MM.1S (cell line): ENCODE measurements at places on chromosomes 12 and 14.
A peak's percentile ranks its signal among the peaks of the same experiment; 100 is the strongest.

GRCh38 chr12:18586581-18586980 is 151.2 kb downstream of the PLCZ1 start:
- no peaks in the 10 kb centered on the region for H3K4me1 ChIP-seq
- no peak for DNase-seq
- no peaks in the 10 kb centered on the region for H3K27me3 ChIP-seq
- H3K4me3 ChIP-seq: no peak overlapping the region

DNA sequence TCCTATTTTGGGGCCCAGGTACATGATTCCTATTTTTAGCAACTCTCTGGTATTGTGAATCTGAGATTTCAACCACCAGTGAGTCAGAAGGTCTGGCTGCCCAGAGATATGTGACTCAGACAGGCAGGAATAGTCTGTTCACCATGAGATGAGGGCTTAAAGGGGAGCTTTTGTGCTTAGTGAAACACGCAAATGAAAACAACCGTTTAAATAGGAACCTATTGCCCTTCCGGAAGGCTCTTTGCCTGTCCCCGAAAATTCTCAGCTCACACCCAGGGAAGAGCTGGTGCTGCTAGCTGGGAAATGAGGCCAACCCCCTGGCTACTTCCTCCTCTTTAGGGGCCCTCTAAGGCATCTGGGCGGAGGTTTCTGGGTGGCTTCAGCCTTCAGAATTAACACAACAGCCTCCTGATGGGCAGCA is 283.6 kb downstream of the CACNA1C start:
- peak; percentile 92 for DNase-seq
- no peaks in the 10 kb centered on the region for H3K36me3 ChIP-seq
- H3K27me3 ChIP-seq: no peaks in the 10 kb centered on the region

- DNase-seq: no peak
- no peaks in the 10 kb centered on the region for H3K36me3 ChIP-seq
- H3K4me3 ChIP-seq: no peak overlapping the region
- H3K27me3 ChIP-seq: no peaks in the 10 kb centered on the region
Observed at GRCh38 chr14:68461086-68461485, 331.8 kb downstream of the ZFP36L1 start.

GRCh38 chr12:66688846-66689439 is 10.1 kb upstream of the GRIP1 start:
- H3K4me1 ChIP-seq: peaks cover 12% of the 10 kb centered on the region
- no peaks in the 10 kb centered on the region for H3K27me3 ChIP-seq
- H3K27ac ChIP-seq: no peak overlapping the region
- no peaks in the 10 kb centered on the region for H3K36me3 ChIP-seq
- no peak overlapping the region for H3K4me3 ChIP-seq

GRCh38 chr12:88362439-88362838 is 217.8 kb downstream of the KITLG start:
- H3K4me1 ChIP-seq: no peaks in the 10 kb centered on the region
- H3K36me3 ChIP-seq: no peaks in the 10 kb centered on the region
- no peak overlapping the region for H3K4me3 ChIP-seq
- no peak for DNase-seq
- H3K27ac ChIP-seq: no peak overlapping the region

GRCh38 chr12:116337312-116337711 is 59.8 kb upstream of the MED13L start:
- H3K27me3 ChIP-seq: no peaks in the 10 kb centered on the region

DNA sequence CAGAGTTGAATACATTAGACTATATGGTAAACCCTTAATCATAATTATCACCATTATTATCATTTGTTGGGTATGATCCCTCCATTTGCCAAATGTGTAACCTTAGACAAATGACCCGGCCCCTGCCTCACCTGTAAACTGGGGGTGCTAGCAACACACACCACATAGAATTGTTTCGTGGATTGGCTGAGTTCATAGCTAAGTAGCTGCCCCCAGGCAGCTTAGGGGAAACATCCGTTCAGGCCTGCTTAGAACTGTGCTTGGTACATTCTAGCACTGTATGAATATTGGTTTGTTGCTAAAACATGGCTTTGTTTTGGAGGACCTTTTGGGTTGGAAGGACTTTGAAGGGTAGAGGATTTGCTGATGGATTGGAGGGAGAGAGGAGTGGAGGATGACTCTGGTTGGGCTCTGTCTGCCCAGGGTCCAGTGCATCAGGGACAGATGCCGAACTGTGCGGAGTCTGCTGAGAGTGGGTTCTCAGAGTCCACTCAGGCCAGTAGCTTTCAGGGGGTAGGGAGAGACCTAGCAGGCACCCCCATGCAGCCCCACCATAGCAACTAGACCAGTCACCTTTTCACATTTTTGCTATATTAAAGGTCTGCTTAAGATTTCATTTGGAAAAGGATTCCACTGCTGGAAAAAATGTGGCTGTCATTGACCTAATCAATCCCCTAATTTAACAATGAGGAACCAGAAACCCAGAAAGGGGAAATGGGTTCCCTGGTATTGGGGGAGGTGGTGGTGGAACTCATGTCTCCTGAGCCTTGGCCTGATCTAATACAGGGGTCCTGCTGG is 2.2 kb downstream of the RIN3 start:
- no peaks in the 10 kb centered on the region for H3K36me3 ChIP-seq
- H3K4me3 ChIP-seq: no peak overlapping the region
- H3K27ac ChIP-seq: no peak overlapping the region
- peaks cover 11% of the 10 kb centered on the region for H3K27me3 ChIP-seq
- no peak for DNase-seq
- H3K4me1 ChIP-seq: no peaks in the 10 kb centered on the region

GRCh38 chr12:79057540-79057939 is 193.0 kb downstream of the SYT1 start:
- no peaks in the 10 kb centered on the region for H3K36me3 ChIP-seq
- H3K27ac ChIP-seq: peak overlapping the region; percentile 42; the same call in 1 of the 2 replicates
- DNase-seq: peak; percentile 17

GRCh38 chr14:83826838-83827237 is 1703.1 kb upstream of the FLRT2 start:
- H3K27ac ChIP-seq: no peak overlapping the region
- H3K4me1 ChIP-seq: no peaks in the 10 kb centered on the region
- no peaks in the 10 kb centered on the region for H3K27me3 ChIP-seq
- no peaks in the 10 kb centered on the region for H3K36me3 ChIP-seq

DNA sequence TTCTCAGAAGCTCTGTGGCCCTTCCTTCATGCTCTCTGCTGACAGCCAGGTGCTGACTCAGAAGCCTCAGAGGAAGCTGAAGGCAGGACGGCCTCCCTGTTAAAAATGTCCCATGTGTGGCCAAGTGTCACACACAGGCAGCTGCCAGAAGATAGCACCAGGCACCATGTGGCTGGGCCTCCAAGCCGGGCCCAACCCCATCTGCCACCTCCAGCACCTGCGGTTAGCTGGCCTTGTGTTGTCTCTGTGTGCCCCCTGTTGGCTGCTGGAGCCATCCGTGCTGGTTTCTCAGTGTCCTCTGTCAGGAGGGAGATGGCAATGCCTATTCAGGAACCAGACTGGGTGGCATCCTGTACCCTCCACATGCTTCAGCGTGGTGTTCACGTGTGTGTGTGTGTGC is 63.2 kb downstream of the TSPAN11 start:
- DNase-seq: peak; percentile 94
- H3K27ac ChIP-seq: peak overlapping the region; percentile 55; the same call in 1 of the 2 replicates
- H3K36me3 ChIP-seq: no peaks in the 10 kb centered on the region

- H3K4me1 ChIP-seq: no peaks in the 10 kb centered on the region
- DNase-seq: no peak
- no peak overlapping the region for H3K27ac ChIP-seq
- no peak overlapping the region for H3K4me3 ChIP-seq
Observed at GRCh38 chr12:95648990-95649791, 97.9 kb upstream of the USP44 start.

- no peaks in the 10 kb centered on the region for H3K4me1 ChIP-seq
- no peak for DNase-seq
- H3K27ac ChIP-seq: no peak within 1 kb of the TSS
- no peak within 1 kb of the TSS for H3K4me3 ChIP-seq
- no peaks in the 10 kb centered on the region for H3K27me3 ChIP-seq
Observed at GRCh38 chr14:103941973-103942736, at the start of gene RD3L. Gene RD3L, minus strand, starts transcription at chr14:103942529. Its CDS starts 834 bp downstream, at chr14:103941695.

DNA sequence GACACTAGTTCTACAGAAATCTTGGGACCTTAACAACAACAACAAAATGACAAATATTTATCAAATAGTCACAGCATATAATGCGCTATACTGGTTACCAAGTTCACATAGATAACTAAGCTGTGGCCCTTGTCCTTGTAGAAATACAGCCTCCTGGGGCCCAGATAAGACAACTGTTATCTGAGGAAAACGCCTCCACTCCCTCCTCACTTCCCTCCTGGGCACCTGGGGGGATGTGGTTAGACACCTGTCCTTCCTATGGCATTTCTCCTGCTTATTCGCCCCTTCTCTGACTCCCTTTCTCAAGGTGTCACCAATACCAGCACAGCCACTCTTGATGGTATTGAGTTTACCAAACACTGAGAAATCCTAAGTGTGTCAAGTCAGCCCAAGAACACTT is 419.4 kb downstream of the RAD51B start:
- no peaks in the 10 kb centered on the region for H3K36me3 ChIP-seq
- H3K27me3 ChIP-seq: no peaks in the 10 kb centered on the region
- no peak overlapping the region for H3K27ac ChIP-seq
- H3K4me3 ChIP-seq: no peak overlapping the region

GRCh38 chr12:26791301-26791791 is 41.6 kb downstream of the ITPR2 start:
- peak overlapping the region; percentile 18; the same call in 1 of the 2 replicates for H3K27ac ChIP-seq
- no peaks in the 10 kb centered on the region for H3K36me3 ChIP-seq
- peaks cover 11% of the 10 kb centered on the region for H3K4me1 ChIP-seq
- H3K4me3 ChIP-seq: no peak overlapping the region
- no peaks in the 10 kb centered on the region for H3K27me3 ChIP-seq

GRCh38 chr12:65565601-65566560 is 258.4 kb upstream of the HMGA2 start:
- H3K4me3 ChIP-seq: no peak overlapping the region
- H3K4me1 ChIP-seq: no peaks in the 10 kb centered on the region
- H3K36me3 ChIP-seq: no peaks in the 10 kb centered on the region
- no peak overlapping the region for H3K27ac ChIP-seq

DNA sequence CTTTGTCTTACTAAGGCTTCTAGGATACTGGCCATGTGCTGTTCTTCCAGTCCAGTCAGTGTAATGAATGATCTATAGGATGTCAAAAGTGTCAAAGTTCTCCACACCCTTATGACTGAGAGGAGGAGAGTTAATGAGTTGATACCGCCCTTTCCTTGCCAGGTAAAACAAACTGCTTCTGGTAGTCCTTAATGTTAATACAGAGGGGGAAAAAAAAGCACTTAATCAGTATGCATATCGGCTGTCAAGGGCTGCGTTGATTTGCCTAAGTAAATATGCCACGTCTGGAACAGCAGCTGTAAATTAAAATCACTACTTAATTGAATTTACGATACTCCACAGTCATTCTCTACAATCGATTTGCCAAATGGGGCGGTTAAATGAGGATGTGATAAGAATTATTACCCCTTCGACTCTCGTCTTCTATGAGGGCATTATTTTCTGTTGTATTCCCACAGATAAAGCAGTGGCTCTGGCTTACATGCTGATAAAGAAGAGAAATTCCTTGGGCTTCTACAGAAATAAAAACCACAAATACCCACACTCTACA is 416.0 kb downstream of the KCNH5 start:
- H3K36me3 ChIP-seq: no peaks in the 10 kb centered on the region
- no peaks in the 10 kb centered on the region for H3K27me3 ChIP-seq
- no peak overlapping the region for H3K27ac ChIP-seq
- DNase-seq: no peak
- H3K4me3 ChIP-seq: no peak overlapping the region
- H3K4me1 ChIP-seq: no peaks in the 10 kb centered on the region

DNA sequence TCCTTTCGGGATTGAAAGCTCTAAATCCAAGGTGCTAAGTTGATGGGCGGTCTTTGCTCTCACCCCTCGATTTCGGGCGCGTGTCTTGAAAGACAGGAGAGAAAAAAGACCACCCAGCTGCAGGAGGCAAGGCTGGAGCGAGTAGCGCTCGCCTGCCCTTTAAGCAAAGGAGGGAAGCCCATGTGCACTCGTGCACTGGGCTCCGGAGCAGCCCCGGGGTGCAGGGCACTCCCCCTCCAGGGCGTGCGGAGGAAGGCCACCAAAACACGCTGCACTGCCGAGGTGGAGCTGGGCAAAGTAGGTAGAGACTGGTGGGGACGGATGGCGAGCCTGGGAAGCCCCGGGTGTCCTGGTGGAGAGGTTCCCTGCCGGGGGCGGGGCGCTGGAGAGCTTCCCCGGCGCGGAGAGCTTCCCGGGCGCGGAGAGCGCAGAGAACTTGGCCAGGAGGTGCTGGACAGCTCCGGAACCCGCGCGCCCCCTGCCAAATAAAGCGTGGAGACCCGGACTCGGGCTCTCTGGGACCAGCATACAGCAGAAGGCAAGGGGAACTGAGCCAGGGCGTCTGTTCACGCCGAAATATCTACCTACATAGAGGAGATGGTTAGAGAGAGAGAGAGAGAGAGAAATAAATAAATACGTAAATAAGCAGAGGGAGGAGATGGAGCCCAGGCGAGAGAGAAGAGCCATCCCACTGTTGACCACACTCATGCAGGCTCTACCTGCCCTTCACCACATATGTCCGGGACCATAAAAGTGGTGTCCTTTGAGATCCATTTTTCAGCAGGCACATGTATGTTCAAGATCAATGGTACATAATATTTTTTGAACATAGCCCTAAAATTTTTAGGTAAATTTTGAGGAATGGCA is 662 bp upstream of the NELL2 start:
- peak; percentile 28 for DNase-seq
- H3K4me3 ChIP-seq: peak overlapping the region; percentile 60
- 0 out of 2 replicates have a peak, but pooled peaks cover 5% of the 10 kb centered on the region for H3K4me1 ChIP-seq
- H3K36me3 ChIP-seq: no peaks in the 10 kb centered on the region
- no peak overlapping the region for H3K27ac ChIP-seq
- 0 out of 2 replicates have a peak, but pooled peaks cover 7% of the 10 kb centered on the region for H3K27me3 ChIP-seq

GRCh38 chr14:99552021-99552553 is 51.9 kb downstream of the CCDC85C start:
- no peaks in the 10 kb centered on the region for H3K27me3 ChIP-seq
- H3K27ac ChIP-seq: no peak overlapping the region
- H3K36me3 ChIP-seq: no peaks in the 10 kb centered on the region

DNA sequence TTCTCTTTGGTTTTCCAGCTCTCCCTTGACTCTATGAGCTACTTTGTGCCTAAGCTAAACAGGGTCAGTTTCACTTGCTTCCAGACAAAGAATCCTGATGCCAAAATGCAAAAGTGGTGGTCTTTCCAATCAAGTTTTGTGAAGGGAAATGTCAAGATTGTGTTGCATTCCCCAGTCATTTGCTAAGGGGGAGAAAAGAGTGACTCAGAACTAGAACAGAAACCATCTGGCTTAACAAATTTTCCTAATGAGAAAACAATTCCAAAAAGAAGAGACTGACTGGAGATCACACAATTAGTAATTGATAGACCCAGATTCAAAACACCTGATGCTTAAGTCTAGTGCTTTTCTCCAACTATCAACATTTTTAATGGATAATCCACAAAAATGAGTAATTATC is 235.1 kb upstream of the DIO2 start:
- H3K4me3 ChIP-seq: no peak overlapping the region
- no peak for DNase-seq
- no peaks in the 10 kb centered on the region for H3K4me1 ChIP-seq
- H3K36me3 ChIP-seq: no peaks in the 10 kb centered on the region
